ENCODE measurements at places on chromosomes 12 and 14.
A peak's percentile ranks its signal among the peaks of the same experiment; 100 is the strongest.

GRCh38 chr12:52690351-52691075, 10.3 kb upstream of the KRT1 start:
- no peak for DNase-seq

DNA sequence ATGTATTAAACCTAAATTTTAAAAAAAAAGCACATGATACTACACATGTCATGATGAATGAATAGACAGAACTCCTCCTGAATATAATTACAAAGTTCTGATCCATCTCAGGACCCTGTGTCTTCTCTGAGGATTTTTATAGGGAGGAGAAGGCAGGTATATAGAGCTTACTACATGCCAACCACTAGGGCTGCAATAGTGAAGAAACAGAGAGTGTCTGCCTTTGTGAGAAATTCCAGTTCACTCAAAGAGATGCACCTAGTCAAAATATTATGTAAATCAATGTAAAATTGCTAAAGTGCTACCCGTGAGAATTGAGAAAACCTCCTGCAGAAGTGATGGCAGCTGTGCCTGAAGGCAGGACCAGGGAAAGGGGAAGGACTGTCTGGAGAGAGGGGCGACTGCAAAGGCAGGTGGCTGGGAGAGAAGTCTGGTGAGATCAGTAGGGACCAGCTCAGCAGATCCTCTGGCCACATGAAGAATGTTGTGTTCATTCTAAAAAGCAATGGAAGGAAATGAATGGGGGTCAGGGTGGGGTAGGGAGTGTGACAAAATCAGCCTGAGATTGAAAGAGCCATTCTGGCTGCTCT, 15.1 kb downstream of the ABHD4 start:
- no peak for DNase-seq

GRCh38 chr14:29085546-29085945, 319.0 kb downstream of the FOXG1 start:
- DNase-seq: no peak

DNA sequence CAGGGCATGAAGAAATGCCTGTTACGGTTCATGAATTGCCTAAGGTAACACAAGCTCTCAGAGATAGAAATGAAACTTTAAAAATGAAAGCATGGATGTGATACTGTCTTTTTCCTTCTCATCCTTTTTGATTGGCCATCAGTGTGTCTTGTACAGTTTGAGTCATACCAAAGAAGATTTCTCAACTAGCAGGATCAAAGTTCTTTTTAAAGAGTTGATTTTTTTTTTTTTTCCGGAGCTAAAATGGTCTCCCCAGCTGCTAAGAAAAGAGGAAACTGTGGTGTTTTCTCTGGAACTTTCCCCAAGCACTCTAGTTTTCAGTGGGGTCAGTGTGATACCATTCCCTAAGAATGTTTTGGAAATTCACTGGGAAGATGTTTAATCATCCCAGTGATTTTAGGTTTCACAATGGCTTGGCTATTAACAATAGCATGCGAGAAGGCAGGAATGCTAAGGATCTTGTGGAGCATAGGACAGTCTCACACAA, 105.0 kb downstream of the ETNK1 start:
- no peak for DNase-seq

DNA sequence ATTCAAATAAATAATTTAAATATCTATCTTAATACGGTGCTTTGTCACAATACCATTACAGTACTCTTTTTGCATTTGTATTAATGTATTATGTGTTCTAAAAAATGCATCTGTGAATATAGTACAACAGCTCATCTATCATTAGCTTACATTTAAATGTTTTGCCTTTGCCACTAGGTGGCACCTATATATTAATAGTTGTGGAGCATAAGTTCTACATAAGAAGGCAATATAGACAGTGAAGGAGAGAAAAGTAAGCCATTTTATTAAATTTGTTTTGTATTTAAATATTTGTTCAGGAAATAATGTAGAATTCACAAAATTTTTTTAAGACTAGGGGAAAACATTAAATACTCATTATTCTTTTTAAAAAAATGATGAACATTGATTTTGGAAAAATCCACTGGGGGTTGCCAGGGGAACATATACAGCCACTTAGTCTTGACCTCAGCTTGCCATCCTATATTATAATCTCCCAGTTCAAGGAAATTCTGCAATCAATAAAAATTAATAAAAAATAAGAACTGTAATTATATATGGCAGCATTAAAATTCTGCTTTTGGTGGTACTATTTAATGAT, 9.8 kb downstream of the CCER1 start:
- no peak for DNase-seq

GRCh38 chr12:79665212-79665887, 25.4 kb downstream of the PAWR start:
- DNase-seq: no peak

- DNase-seq: no peak
Observed at GRCh38 chr12:29220632-29221336, 71.7 kb downstream of the FAR2 start.

GRCh38 chr12:109625749-109626377, 52.3 kb downstream of the MVK start:
- no peak for DNase-seq

DNA sequence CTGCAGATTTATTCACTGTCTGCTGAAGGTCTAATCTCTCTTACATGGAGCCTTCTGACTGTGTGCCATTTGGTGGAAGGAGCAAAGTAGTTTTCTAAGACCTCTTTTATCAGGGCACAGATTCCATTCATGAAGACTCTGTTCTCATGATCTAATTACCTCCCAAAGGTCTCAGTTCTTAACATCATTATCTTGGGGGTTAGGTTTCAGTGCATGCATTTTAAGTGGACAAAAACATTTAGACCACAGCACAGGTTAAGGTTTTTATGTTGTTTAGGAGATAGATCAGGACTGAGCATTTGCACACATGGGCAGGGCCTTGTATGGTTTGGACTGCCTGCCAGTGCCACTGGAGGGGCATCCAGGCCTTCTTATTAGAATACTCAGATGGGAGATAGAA, 746.1 kb downstream of the C12orf50 start:
- no peak for DNase-seq

- no peak for DNase-seq
Observed at GRCh38 chr14:68688872-68689371, 103.9 kb downstream of the ZFP36L1 start.

DNA sequence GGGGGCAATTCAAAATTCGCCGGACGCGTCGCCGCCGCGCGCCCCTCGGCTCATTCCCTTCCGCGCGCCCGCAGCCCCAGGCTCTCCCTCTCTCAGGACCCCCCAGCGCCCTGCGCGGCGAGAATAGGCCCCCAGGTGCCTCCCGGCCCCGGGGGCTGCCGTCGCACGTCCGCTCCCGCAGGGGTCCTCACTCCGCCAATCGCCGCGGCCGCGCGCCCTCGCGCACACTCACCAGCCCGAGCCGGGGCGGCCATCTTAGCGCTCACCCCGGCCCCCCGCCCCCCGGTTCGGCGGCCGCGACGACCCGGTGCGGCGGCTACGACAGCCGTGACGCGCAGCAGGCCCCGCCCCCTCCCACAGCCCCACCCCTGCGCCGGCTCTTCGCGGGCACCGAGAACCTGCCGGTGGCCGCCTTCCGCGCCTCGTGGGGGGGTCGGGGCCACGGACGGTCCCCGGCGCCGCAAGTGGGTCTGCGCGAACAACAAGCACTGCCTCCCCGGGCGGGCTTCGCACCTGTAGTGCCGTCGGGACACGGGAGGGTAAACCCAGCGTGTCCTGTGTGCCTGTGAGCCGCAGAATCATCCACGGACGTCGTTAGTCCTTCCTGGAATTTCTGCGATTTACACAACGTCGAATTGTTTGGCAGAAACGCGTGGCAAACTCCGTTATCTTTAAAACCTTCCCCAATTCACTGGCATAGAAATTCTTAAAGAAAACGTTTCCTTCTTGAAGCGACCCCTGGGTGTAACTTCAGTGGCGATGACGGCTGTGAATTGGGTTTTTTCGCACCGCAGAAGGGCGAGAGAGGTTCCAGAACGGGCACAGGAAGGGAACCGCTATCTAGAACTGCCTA, 2.5 kb downstream of the USP44 start:
- peak; percentile 29 for DNase-seq

DNA sequence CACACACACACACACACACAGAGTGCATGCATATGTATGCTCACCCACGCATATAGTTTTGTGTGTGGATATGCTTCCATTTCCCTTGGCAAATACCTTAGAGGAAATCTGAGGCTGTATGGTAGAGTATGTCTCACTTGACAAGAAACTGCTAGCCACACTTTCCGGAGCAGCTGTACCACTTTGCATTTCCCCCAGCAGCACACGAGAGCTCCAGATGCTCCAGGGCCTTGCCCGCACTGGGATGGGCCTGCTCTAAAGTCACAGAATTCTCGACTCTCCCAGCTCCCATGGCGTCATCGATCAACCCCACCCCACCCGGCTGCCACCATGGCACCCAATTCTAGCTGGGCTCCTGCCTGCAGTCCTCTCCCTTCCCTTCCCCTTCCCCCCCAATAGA, 21.9 kb downstream of the CLMN start:
- no peak for DNase-seq

- DNase-seq: no peak
Observed at GRCh38 chr12:132178316-132178715, 34.1 kb downstream of the NOC4L start.

DNA sequence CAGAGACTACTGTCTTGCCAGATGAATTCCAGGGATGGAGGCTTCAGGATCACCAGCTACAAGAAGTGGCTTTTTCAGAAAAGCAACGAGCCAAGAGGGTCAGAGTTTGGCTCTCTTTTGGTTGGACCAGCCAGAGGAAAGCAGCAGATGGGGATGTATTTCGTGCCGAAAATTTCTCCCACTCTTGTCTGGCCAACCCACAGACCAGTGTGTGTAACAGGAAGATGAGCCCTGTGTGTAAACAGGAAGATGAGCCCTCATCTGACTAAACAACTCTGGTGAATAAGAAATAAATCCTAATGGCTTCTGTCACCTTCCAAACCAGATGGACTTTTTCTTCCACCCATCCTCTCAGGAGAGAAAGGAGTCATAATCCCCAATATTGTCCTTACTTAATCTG, 13.1 kb downstream of the GPR68 start:
- no peak for DNase-seq

DNA sequence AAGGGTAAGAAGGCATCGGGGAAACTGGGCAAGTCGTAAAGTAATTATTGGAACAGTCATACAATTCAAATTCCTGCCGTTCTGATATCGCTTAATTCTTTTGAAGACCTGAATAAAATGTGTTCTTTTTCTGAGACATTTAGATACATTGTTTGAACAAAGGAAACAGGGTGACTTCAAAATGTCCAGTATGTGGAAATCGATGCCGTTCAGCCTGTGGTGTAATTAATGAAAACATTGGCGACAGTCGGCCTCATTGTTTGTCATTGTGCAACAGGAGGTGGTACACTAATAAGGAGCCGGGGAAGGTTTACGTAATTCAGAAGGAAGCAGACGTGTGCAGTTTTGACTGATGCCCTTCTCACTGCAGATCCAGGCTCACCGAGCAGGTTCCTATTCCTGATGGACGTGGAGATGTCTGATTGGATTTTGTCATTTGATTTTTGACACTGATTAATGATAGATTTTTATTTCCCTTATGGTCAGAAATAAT, 92.7 kb downstream of the BORCS5 start:
- DNase-seq: no peak

- no peak for DNase-seq
Observed at GRCh38 chr14:68670359-68670715, 122.5 kb downstream of the ZFP36L1 start.

DNA sequence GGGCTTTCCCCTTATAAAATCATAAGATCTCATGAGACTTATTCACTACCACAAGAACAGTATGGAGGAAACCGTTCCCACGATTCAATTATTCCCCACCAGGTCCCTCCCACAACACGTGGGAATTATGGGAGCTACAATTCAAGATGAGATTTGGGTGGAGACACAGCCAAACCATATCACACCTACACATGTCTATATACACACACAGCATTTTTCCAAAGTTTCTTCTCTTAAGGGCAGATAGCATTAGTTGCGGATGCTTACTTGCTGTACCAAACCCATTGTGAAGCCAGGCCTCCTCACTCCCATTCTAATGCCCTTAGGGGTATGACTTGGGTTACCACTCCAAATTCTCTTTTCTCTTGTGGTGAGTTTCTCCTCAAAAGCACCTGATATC, 104.1 kb upstream of the RAP1B start:
- DNase-seq: no peak

DNA sequence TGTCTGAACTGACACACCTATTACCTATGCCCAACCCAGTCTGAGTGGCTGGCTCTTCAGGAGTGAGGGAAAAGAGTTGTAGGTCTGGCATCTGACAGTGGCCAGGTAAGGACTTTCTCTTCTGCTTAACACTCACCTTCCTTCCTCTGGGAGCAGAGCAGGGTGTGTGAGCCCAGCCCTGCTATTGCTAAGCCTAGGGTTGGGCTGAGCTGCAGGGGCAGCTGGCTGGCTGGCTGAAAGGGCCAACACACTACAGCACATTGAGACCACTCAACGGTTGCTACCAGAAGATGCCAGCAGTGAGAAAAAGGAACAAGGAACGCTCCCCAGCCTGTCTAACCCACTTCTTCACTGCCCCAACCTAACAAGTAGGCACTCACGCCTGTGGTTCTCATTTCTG, 201.2 kb downstream of the DPF3 start:
- no peak for DNase-seq

GRCh38 chr12:65330331-65330730, 51.8 kb downstream of the MSRB3 start:
- DNase-seq: no peak

- DNase-seq: no peak
Observed at GRCh38 chr12:11834931-11835330, 185.5 kb downstream of the ETV6 start.

DNA sequence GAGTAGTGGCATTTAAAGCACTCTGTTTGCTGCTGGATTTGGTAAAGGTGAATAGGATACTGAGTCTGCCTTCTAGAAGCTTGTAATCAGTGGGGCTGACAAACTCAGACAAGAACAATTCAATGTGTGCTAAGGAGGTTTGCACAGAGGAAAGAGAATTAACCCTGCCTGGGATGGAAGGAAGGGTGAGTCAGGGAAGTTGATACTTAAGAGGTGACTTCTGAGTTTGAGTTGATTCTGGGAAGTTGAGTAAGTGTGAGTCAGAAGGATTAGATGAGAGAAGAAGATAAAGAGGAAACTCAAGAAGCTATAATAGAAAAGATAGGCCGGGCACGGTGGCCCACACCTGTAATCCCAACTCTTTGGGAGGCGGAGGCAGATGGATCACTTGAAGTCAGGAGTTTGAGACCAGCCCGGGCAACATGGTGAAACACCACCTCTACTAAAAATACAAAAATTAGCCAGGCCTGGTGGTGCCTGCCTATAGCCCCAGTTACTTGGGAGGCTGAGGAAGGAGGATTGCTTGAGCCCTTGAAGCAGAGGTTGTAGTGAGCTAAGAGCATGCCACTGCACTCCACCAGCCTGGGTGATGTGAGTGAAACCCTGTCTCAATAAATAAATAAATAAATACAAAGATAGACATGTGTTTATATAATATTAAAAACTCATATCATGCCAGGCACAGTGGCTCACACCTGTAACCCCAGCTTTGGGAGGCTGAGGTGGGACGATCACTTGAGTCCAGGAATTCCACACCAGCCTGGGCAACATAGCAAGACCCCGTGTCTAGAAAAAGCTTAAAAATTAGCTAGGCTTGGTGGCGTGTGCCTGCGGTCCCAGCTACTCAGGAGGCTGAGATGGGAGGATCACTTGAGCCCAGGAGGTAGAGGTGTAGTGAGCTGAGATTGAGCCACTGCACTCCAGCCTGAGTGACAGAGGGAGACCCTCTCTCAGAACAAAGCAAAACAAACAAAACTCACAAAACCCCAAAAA, 126.8 kb upstream of the CPM start:
- DNase-seq: no peak
